Activated B cell treated with CpG ODN at 0.5 μM for 24 hours (primary cell): ENCODE measurements at places on chromosomes 11 and 22.
A peak's percentile ranks its signal among the peaks of the same experiment; 100 is the strongest.

- DNase-seq, result no peak
These were observed 283.9 kb downstream of the BUD13 start for GRCh38 chr11:116488836-116489389.

GRCh38 chr11:16180868-16181267, 175.5 kb downstream of the SOX6 start:
- no peak for DNase-seq

DNA sequence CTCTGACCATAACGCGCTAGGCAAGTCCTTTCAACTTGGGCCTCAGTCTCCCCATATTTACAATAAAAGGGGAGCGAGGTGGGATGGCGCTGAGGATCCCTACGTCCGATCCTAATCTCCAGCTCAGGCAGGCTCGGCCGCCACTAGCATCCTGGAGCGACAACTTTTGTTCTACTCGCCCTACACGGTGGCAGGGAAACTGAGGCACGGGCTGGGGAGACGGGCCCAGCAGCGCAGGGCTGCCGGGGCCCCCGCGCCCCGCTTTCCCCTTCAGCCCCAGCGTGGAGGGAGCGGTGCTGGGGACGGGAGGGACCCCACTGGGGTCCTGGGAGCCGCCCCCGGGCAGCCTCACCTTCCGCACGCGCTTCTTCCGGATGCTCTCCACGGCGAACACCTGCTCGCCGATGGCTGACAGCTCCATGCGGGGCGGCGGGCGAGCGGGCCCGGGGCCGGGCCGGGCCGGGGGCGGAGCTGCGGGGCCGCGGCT, 413 bp downstream of the CBX7 start:
- DNase-seq, result no peak

GRCh38 chr22:42217752-42218280, 52.6 kb downstream of the TCF20 start:
- DNase-seq, result no peak

- no peak for DNase-seq
These were observed 24.8 kb downstream of the WNT7B start for GRCh38 chr22:45952151-45952550.

- no peak for DNase-seq
These were observed 101.8 kb downstream of the DDX10 start for GRCh38 chr11:108766596-108767173.

- peak; percentile 35 for DNase-seq
These were observed 28.3 kb upstream of the WNT11 start for GRCh38 chr11:76234416-76235232.

GRCh38 chr11:61963282-61964057, 4.0 kb downstream of the FTH1 start:
- peak; percentile 36 for DNase-seq

DNA sequence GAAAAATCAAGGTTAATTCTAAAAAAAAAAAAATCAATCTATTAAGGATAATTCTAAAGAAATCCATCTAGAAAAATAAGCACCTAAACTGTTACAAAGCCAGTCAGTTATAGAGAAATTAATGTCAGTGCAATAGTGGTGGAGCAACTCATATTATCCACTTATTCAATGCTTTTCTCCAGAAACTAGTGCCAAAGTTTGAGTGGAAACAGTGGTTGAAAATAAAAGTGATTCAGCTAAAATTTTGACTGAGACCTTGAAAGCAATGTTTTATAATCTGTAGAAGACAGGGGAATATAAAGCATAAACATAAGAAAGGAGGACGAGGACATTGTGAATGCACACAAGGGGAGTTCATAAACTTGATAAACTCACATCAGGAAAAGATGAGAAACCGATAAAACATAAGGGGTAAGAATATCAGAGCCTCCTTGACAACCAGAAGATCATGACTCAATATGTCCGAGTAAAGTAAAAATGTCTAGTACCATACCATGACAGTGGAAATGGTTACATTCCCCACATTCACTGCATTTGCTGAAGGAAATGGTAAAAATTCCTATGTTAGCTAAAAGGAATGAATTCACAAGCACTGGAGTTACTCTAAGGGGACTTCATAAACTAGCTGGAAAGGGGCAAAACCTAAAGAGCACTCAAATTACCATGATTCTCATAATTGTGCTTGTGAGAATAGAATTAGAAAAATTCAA, 58.7 kb upstream of the SLC5A12 start:
- no peak for DNase-seq

GRCh38 chr22:44398856-44399837, 86.4 kb upstream of the SHISAL1 start:
- DNase-seq, result peak; percentile 3

DNA sequence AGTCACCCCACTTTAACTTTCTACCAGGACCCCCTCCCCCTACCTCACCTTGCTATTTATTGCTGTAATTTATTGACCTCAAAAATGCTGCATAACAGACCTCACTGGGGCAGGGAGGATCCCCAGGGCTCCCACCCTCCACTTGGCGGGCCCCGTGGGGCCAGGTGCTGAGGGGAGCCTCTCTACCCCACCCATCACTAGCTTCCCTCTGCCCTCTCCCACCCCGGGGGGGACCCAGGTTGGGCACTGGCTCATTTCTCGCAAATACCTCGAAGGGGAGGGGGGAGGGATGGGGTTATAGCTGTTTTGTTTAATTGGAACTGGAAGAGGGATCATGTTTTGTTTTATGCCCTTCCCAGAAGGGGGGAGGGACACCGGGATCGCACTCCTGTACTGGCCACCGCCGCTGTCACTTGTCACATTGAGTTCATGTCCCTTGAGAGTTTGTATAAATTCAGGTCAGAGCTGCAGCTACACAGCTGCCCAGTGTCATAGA, 16.3 kb upstream of the TMEM191C start:
- DNase-seq, result no peak

GRCh38 chr11:102599642-102600261, 25.4 kb downstream of the MMP20 start:
- DNase-seq, result no peak

- no peak for DNase-seq
These were observed 1074.9 kb downstream of the FAM181B start for GRCh38 chr11:81658722-81659121.

GRCh38 chr11:221539-221938, 14.0 kb downstream of the RIC8A start:
- no peak for DNase-seq

DNA sequence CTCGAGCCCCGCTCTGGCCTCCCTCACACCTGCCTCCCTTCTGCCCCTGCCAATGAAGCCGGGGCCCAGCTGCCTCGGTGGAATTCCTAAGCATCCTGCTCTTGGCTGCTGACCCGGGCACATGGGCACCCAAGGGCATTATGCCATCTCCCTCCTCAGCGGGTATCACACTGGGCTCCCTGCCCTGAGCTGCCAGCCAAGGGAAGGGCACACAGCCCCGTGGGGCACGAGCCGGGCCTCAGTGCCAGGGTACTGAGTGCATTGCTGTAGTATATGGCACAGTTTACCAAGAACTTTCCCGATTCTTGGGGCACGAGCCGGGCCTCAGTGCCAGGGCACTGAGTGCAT, 43.8 kb upstream of the JAM3 start:
- no peak for DNase-seq

DNA sequence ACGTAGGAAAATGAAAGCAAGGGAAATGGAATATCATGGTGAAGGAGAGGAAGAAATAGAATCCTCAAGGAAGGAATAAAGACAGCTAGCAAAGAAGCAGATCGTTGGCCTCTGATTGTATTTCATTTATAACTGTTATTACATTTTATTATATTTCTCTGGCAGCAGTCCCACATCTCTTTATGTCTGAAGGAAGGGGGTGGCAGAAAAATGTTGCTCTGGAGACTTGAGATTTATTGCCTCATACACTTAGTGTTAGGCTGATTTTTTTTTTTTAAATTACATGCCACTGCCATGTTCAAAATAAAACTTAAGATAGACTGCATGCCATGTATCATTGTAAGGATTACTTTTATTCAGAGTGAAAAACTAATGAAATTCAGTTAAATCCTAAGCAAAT, 971.7 kb upstream of the CHORDC1 start:
- no peak for DNase-seq

GRCh38 chr22:17085277-17086181, 729 bp downstream of the IL17RA start:
- peak; percentile 50 for DNase-seq

- DNase-seq, result no peak
These were observed 7.8 kb downstream of the KIRREL3 start for GRCh38 chr11:126992804-126993111.

DNA sequence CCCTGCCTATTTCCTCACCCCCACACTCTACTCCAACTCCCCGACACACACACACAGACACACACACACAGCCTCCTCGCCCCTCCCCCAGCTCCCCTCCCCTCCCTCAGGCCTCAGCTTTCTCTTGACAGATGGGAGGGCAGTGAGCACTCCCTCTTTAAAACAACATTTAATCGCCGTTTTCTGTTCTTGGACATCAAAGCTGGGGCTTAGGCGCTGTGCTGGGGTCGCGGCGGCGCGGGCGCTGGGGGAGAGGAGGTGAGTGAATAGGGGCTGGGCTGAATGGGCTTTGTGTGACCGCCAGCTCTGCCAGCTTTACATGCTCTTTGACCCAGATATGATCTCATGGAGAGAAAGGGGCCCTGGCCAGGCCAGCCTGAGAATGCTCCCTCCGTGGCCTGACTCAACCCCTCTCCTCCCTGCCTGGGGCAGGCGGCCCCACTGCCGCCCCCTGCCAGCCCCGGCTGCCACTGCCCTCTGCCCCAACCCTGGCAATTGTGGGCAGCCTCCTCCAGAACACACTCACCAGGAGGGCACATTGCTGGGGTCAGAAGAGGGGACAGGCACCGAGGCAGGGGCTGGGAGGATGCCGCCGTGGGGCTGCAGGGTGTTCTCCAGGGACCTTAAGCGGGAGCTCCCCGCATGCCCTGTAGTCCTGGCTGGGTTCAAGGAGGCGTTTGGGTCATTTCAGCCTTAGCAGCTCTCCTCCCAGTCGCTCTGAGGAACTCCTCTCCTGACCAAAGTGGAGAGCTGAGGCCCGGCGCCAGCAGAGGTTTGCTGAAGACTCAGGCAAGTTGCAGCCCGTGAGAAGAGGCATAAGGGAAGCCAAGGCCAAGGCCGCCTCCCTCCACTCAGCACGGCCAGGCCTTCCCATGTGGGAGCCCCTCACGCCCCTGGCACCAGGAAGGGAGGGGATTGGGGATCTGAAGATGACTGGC, 38.3 kb upstream of the NNMT start:
- no peak for DNase-seq

GRCh38 chr22:29641042-29641699, 37.7 kb downstream of the NF2 start:
- no peak for DNase-seq

DNA sequence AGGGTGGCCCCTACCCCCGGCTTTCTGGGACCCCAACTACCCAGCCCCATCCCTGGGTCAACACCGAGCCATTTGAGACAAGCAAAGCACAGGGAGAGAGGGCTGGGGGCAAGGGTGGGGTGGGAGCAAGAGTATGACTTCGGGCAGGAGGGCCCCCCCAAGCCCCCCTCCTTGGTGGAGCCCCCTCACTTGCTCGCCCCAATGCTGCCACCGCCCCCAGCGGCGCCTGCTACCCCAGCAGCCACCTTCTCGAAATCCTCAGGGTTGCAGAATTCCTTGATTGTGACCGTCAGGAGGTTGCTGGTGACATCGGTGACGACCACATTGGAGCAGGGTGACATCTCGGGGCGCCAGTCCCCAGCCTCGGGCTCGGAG, 6.0 kb downstream of the CBX6 start:
- DNase-seq, result no peak

GRCh38 chr22:35614404-35614803, 2.7 kb downstream of the MB start:
- no peak for DNase-seq

DNA sequence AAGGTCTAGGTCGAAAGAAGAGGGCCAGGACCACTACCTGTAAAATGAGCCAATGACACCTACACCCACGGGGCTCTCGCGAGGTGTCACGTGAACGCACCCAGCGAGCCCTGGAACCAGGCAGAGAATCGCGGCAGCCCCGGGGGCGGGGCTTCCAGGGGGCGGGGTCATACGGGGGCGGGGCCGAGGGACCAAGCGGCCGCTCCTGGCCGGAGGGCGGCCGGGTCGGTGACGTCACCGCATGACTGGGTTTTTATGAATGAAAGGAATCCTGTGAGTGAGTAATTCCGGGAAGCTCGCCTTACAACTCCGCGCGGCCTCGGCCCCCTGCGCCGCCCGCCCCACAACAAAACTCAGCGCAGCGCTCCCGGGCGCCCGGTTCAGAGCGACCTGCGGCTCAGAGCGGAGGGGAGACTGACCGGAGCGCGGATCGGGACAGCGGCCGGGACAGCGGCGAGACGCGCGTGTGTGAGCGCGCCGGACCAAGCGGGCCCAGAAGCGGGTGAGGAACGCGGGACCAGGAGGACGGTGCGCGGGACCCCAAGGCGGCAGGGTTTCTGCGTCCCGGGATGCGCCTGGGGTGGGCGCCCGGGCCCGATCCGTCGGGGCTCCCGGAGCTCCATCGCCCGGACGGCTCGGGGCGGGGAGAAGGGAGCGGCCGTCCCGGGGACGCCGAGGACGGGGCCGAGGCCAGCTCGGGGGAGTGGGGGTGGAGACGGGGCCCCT, at the start of gene MAFF:
TSS of gene MAFF (plus strand) at position 284 of the 726 bp plus-strand sequence. CDS start 11,860 bp downstream, outside the sequence.
- peak; percentile 73 for DNase-seq

- DNase-seq, result no peak
These were observed 11.5 kb downstream of the CCDC117 start for GRCh38 chr22:28783786-28784671.
